ENCODE measurements at places on chromosomes 1 and 21.

GRCh38 chr1:201912832-201913231 is 24.1 kb downstream of the SHISA4 start:
- no peak for DNase-seq

DNA sequence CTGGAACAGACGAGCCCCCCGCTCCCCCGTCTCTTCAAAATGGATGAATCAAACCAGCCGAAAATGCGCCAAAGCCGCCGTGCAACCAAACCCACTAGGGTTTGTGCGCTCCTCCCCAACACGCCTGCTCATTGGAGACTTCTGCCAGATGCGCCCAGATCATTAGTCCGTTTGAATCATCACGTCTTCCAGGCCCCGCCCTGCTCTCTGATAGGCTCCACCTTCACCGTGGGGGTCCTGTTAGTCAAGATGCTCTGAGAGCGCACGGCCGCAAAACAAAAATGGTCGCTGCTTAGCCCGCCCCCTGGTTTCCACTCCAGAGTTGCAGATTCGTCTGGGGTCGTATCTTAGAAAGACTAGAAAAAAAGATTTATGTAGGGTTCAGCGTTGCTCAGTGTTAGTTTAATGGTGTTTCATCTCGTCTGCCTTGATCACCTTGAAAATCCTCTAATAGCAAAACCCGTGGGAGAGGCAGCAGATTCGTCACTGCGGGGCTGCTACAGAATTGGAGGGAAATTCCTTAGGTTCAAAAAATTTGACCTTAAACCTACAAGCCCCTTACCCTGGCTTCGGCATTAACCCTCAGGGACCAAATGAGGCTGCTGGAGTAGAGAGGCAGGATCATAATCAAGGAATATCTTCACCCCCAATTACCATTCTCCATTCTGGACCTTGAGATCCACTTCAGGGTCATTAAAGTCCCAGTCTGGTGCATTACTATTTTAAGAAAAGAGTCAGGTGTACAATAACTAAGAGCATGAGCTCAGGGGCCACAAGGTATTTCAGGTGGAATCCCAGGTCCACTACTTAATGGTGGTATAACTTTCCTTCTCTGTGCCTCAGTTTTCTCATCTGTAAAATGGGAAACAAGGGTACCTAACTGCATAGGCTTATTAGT is at the start of gene NUCKS1:
NUCKS1 (minus strand) TSS at position 45 of the 898 bp plus-strand sequence. CDS start 209 bp downstream, outside the sequence.
- peak; percentile 99 for DNase-seq

GRCh38 chr1:78168306-78168705 is 122.5 kb downstream of the GIPC2 start:
- no peak for DNase-seq

- no peak for DNase-seq
Measured at GRCh38 chr1:20483098-20483832, 2.7 kb downstream of the CAMK2N1 start.

DNA sequence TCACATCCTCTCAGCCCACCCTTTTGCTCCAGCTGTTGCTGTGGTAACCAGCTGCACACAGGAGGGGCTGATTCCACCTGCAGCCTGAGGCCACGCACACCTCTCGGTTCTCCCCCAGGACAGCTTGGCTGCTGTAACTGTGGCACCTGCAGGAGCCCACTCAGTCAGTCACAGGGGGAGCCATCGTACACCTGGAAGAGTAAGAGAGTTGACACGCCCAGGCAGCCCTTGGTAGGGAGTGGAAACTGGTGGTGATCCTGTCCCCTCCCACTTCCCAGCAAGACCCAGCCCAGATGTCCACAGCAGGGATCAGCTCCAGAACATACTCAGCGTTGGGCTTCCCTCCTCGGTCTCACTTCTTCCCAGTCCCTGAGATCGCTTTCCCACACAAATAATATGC is 32.2 kb upstream of the BACE2 start:
- DNase-seq = no peak

DNA sequence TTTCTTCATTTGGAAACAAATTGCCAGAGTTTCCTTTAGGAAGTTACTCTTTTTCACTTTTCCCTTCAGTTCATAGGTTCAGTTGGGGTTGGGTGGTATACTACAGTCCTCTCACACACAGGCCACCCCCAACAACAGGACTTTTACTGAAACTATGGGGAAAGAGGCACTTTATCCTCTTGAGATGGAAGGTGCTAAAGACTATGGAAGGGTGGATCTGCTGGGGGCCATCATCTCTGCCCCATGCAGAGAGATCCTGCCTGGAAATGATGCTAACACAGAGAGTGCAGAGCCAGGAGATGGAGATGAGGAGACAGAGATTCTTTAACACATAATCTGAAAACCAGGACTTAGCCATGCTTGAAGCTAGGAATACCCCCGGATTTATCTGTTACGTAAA is 24.3 kb downstream of the ILDR2 start:
- no peak for DNase-seq

DNA sequence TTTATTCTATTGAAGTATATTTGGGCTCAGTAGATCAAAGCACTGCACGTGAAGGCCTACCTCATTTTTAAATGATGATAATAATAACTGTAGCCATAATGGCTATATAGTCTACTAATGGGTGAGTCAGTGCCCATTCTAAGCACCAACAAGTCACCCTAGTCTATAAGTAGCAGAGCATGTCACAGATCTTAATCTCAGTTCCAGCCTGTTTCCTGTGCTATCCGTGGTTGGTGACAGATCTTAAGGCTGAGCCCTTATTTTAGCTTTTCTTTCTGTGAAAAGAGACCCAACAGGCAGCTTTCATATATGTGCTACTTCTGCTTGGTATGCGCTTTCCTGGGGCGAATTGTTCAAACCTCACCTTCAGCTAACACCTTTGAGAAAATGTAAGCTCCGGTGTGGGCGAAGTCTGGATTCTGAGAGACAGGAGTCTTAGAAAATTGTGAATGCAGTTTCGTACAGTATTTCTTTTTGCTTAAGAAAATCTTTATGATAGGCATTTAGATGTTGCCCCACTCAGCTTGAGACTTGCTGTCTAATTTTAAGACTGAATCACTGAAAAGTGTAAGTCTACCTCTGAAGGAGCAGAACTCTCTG is 59.6 kb downstream of the FMN2 start:
- DNase-seq = no peak

DNA sequence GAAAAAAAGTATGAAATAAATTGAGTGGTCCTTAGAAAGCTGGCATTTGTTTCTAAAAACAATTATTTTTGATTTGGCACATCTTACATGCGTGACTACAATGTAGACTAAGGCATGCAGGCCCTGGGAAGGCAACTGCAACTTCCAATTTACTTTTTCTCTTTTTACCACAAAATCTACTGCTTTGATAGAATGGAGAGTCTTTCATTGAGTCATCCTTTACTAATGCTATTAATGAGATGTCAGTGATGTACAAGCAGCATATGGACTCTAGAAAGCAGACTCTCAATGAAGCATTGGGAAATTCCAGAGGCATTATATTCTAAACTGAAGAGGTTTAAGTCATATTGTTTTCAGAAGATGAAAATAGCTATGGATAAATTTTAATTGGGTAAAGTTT is 29.6 kb upstream of the PRRX1 start:
- no peak for DNase-seq

- DNase-seq = no peak
Measured at GRCh38 chr1:23936481-23937176, 23.0 kb upstream of the PNRC2 start.

DNA sequence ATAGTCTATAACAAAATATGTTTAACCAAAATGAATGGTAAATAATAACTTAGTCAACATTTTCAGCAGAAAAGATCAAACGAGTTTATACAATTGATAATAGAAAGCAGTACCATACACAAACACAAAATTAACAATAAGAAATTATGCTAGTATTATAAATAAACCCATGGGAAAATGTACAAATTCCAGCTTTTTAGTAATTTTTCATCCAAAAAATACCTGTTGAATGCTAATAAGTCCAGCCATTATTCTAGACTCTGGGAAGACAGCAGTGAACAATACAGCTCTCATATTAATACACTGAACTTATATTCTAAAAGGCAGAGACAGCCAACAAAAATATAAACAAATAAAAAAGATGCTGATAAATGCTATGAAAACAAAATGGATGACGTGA is 66.3 kb downstream of the AKT3 start:
- no peak for DNase-seq

- peak; percentile 48 for DNase-seq
Measured at GRCh38 chr1:10909697-10910680, 102.5 kb upstream of the TARDBP start.

DNA sequence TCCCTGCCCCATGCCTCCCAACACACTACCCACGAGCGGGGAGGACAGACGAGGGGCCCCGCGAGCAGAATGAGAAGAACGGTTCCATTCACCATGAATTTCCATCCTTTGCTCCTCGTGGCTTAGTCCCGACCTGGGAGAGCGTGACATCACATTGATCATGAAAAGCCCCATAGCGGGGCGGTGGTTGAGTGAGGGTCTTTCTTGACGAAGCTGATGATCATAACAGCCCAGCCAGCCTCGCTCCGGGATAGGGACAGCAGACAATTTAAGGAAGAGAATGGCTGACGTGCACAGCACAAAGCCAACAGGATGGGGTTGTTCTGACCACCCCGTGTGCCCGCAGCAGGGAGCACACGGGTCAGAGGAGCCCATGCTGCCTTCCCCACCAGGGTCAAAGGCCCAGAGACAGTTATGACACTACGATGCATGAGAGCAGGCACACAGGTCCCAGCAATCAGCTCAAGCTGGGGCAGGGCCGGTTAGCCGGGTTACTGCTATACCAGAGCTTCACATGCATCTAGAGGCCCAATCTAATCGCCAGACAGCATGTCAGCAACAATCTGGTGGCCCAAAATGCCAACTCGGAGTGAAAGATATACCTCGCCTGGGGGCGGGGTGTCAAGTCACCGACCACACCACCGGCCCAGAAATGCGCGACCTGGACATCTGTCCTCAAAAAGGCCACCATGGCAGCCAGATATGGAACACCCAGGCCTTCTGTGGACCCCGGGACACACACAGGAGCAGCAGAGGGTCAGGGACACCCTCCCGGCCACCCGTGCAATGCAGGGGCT is 135.2 kb downstream of the LIPI start:
- DNase-seq = no peak

DNA sequence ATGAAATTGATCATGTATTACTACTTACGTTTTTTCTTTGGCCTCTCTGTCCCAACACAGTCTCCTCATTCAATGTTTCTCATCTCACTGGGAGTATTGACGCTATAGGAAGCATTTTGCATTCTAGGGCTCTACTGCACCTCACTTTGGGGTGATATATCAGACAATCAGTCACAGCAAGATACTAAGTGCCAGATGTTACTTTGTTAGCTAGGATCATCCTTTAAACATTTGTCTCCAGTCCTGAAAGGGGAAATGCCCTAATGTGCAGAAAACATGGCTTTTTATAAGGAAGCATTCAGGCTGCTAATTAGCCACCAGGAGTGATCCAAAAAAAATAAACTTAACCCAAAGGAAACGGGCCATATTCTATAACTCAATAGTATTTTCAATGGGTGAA is 409.1 kb downstream of the RWDD3 start:
- DNase-seq = no peak

DNA sequence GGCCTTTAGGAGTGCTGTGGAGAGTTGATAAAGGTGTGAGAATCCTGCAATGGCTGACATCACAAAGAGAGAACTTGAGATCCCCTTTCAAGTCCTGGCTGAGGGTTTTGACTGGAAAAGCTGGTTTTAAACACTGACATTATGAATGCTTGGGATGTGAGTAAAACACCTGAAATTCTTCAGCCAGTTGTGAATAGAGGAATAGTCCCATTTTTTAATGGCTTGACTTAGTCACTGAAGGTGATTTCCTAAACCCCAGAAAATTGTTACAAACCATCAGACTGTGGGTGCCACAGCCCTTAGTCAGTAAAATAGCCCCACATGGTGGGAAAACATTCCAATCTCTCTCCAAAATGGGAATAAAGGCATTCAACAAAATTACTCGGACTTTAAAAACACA is 107.7 kb upstream of the LMO4 start:
- DNase-seq = no peak

DNA sequence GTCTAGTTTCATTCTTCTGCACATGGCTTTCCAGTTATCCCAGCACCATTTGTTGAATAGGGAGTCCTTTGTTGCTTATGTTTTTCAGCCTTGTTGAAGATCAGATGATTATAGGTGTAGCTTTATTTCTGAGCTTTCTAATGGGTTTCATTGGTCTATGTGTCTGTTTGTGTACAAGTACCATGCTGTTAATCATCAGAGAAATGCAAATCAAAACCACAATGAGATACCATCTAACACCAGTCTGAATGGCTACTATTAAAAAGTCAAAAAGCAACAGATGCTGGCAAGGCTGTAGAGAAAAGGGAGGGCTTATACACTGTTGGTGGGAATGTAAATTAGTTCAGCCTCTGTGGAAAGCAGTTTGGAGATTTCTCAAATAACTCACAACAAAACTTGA is 321.5 kb upstream of the PTBP2 start:
- no peak for DNase-seq

GRCh38 chr1:152227310-152227928 is 3.4 kb upstream of the HRNR start:
- no peak for DNase-seq

- peak; percentile 37 for DNase-seq
Measured at GRCh38 chr1:67740543-67740942, 55.5 kb downstream of the GADD45A start.

- DNase-seq = no peak
Measured at GRCh38 chr1:211082824-211083223, 51.1 kb downstream of the KCNH1 start.

- peak; percentile 39 for DNase-seq
Measured at GRCh38 chr1:6612641-6613360, 730 bp upstream of the PHF13 start.

DNA sequence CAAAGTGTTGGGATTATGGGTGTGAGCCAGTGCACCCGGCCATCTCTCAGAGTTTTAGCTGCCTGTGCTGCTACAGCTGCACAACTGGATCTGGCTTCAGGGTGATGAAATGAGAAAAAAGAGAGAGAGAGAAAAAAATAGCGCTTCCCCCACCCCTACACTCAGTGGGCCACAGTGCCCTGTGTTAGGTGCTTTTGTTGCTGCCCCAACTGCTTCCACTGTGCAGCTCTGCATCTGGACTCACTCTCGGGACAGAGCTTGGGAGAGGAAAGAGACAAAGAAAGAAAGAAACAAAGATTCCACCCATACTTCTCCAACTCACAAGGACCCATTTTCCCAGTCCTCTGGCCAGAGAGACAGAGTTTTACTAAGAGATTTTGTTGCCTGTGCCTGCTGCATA is 50.4 kb downstream of the INAVA start:
- no peak for DNase-seq
